ENCODE measurements at places on chromosomes 3 and 15. TPM values are rescaled to one million over a fixed set of nuclear protein-coding genes. Genes with fewer than 3 reads are reported as not detected.

The TUSC7 gene
- total RNA-seq, result not detected

The CD96 gene
- 32.4 TPM for total RNA-seq

The BNC1 gene
- total RNA-seq, result not detected

The PARP3 gene
- total RNA-seq, result 12.7 TPM

The THAP10 gene
- 0.34 TPM for total RNA-seq

GRCh38 chr3:47910233-47910632 is 106.0 kb downstream of the MAP4 start:
- peaks cover 74% of the 10 kb centered on the region for H3K36me3 ChIP-seq
- no peaks in the 10 kb centered on the region for H3K27me3 ChIP-seq
- no peak overlapping the region for H3K4me3 ChIP-seq
- DNase-seq, result no peak

DNA sequence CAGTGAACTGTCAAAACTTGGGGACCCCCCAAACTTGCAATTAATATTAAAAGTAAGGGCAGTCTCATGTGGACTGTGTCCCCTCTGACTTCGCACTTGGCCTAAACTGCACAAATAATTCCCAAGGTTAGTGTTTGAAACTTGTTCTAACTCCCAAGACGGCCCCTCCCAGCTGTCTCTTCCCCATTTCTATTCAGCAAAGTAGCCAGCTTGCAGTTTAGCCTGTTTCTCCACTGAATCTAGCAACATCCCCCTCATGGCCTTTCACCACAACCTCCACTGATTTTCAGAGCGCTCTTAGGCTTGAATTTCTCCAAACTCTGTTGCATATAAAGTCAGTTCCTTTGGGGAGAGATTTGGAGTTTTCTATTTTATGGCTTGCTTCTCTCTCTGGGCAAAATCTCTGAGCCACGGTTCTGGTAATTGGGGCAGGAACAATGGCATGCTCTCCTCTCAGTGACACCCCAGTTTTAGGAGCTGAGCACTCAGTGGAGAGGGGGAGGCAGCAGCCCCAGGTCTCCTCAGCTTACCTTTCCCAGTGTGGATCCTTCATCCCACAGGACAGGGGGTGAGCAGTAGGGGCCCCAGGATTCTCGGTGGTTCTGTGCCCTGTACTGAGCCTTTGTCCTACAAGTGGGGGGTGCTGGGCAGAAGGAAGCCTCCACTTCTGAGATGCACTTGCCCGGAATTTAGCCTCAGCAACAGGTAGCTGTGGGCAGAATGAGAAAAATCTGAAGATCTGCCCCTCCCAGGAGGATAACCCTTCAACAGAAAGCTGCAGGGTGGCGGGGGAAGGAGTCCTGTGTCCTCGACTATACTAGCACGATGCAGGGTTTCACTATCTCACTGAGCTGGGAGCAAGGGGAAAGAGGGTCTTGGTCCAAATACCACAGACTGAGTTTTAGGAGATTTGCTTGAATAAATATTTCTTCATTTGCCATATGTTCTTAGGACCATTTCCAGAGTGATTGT is 39.3 kb upstream of the GATA2 start:
- H3K4me3 ChIP-seq, result no peak overlapping the region
- no peak overlapping the region for H3K27ac ChIP-seq
- no peaks in the 10 kb centered on the region for H3K4me1 ChIP-seq
- no peaks in the 10 kb centered on the region for H3K36me3 ChIP-seq
- DNase-seq, result no peak

DNA sequence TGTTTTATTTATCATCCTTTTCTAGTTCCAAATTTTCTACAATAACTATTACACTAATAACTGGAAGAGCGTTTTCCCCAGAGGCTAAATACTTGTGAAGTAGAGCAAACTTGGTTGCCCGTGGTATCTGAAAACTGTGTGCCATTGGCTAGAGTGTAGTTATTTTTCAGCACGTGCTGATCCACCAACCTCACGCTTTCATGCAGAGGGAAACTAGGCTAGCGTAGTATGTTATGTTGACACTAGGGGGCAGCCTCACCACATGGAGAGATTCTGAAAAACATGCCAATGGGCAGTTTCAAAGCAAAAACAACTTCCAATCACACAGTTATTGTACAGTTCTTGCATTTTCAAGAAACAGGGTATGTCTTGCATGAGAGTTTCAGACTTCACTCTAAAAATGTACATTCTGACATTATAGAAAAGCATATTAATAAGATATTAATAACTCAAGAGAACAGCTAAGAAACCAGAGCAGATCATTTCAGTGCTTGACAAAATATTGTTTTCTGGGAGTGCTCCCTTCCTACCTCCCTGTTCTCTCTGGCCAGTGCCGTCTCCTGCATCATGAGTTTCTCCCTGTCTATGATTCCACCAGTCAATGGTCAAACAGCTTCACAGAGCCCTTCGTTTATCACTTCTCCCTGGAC is 39.7 kb downstream of the SPATA12 start:
- no peak overlapping the region for H3K27ac ChIP-seq
- no peak overlapping the region for H3K4me3 ChIP-seq
- DNase-seq, result no peak
- H3K27me3 ChIP-seq, result peaks cover 2% of the 10 kb centered on the region
- no peaks in the 10 kb centered on the region for H3K4me1 ChIP-seq
- H3K36me3 ChIP-seq, result no peaks in the 10 kb centered on the region

DNA sequence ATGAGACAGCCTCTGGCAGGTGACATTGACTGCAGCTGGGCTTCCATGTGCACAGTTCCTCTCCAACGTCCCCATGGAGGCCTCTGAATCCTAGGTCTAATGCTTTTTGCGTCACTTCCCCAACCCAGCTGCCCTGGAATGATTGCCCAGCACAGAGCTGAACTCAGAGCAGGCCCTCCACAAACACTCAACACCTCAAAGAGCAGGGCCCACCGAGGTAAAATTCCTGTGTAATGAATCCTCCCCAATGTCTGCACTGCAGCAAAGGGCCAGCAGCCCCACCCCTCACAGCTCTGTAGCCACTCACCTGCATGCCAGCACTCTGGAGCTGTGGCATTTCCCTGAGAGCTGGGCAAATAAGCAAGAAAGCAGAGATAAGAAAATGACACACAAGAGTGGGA is 42.6 kb upstream of the DUSP7 start:
- H3K36me3 ChIP-seq, result peaks cover 2% of the 10 kb centered on the region
- no peaks in the 10 kb centered on the region for H3K4me1 ChIP-seq

Data from activated B cell treated with CpG ODN at 0.5 μM for 24 hours (primary cell).